Activated naive CD8-positive, alpha-beta T cell treated with anti-CD3 and anti-CD28 coated beads for 36 hours (primary cell): ENCODE measurements at places on chromosomes 2 and 18. TPM values are rescaled to one million over a fixed set of nuclear protein-coding genes. Genes with fewer than 3 reads are reported as not detected.

MFSD2B gene
- total RNA-seq = 0.37 TPM

SPEG gene
- total RNA-seq = 1.5 TPM

EGR4 gene
- 0.41 TPM for total RNA-seq

CTDSP1 gene
- total RNA-seq = 73.5 TPM

GRCh38 chr2:105540642-105541041 is 141.8 kb upstream of the FHL2 start:
- peaks cover 1% of the 10 kb centered on the region for H3K4me1 ChIP-seq
- no peaks in the 10 kb centered on the region for H3K36me3 ChIP-seq
- no peak overlapping the region for H3K27ac ChIP-seq
- DNase-seq = no peak
- no peak overlapping the region for H3K4me3 ChIP-seq

- no peaks in the 10 kb centered on the region for H3K4me1 ChIP-seq
- H3K27me3 ChIP-seq = no peaks in the 10 kb centered on the region
- no peak overlapping the region for H3K4me3 ChIP-seq
- DNase-seq = no peak
- H3K36me3 ChIP-seq = no peaks in the 10 kb centered on the region
- H3K27ac ChIP-seq = no peak overlapping the region
Measured at GRCh38 chr2:146523196-146523595, 1321.6 kb upstream of the ACVR2A start.

DNA sequence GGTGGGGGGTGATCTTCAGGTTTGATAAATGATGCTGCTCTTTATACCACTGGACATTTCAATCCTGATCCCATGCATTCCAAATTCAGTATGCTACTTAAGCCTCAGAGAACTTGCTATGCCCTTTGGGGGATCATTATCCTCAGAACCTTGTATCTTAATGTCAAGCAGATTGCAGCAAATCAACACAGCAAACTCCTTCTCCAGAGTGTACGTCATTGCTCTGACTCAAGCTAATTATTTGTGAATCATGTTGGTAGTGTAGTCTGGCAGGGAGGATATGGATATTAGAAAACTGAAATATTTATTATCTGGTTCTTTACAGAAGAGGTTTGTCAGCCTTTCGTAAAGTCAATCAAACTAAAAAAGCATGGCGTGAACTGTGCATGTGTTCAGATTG is 562.5 kb upstream of the FAM98A start:
- H3K4me3 ChIP-seq = no peak overlapping the region
- no peaks in the 10 kb centered on the region for H3K4me1 ChIP-seq
